H1 (cell line): ENCODE measurements at places on chromosomes 3 and 15.

DNA sequence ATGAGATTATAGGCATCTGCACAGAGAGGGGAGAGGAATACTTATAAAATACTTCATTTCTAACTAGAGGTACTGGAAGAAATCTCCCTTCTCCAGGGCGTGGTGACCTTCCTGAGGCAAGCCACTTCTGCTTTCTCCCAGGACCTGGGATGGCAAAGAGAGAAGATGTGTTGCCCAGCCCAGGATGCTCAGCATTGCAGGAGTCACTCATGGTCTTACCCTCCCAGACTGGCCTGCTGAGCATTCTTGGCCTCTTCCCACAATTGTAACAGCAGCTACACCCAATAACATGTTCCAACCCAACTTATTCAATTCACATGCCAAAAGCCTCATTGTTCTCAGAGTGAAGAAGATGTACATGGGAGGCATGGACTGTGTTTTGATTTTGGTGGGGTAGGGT is 37.9 kb downstream of the IL20RB start:
- H3K36me3 ChIP-seq, result no peaks in the 10 kb centered on the region
- H3K27me3 ChIP-seq, result no peaks in the 10 kb centered on the region
- no peak overlapping the region for H3K27ac ChIP-seq
- no peak overlapping the region for H3K4me3 ChIP-seq
- DNase-seq, result no peak
- no peaks in the 10 kb centered on the region for H3K4me1 ChIP-seq

- no peak for DNase-seq
- no peaks in the 10 kb centered on the region for H3K4me1 ChIP-seq
- H3K27me3 ChIP-seq, result no peaks in the 10 kb centered on the region
- H3K27ac ChIP-seq, result no peak overlapping the region
- H3K4me3 ChIP-seq, result no peak overlapping the region
- peaks cover 10% of the 10 kb centered on the region; the same call in 1 of the 2 replicates for H3K36me3 ChIP-seq
These were observed 52.6 kb downstream of the CCK start for GRCh38 chr3:42213417-42213816.

- H3K27me3 ChIP-seq, result no peaks in the 10 kb centered on the region
- no peaks in the 10 kb centered on the region for H3K4me1 ChIP-seq
- H3K27ac ChIP-seq, result no peak overlapping the region
- peaks cover 3% of the 10 kb centered on the region; the same call in 1 of the 2 replicates for H3K36me3 ChIP-seq
- H3K4me3 ChIP-seq, result no peak overlapping the region
These were observed 11.3 kb downstream of the NBEAL2 start for GRCh38 chr3:46990573-46991374.

DNA sequence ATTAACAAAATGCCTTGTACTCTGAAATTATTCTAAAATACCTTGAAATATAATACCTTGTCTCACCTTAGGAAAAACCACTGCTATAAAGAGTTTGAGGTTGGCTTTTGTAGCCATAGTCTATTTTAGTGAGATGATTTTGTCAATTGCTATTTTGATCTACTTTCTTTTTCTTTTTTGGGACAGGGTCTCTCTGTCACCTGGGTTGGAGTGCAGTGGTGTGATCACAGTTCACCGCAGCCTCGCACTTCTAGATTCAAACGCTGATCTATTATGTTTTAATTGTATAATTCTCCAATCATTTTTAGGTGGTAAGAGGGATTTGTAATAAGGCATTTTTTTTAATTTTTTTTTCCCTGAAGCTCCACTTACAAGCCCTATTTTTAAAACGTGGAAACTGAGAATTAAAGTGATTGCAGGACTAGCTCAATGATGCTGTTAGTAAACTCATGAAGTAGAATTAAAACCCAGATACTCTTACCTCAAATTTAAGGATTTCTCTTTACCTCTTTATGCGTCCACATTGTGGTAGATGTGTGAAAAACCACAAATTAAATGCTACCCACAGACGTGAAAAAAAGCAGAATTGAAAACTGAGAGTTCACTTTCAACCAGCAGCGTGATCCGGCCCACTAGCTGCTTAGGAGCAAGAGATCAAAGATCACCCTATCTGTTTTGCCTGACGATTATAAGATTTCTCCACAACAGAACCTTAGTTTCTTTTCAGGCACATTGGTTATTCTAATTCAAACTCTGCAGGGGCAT is 384.2 kb downstream of the CGGBP1 start:
- no peaks in the 10 kb centered on the region for H3K4me1 ChIP-seq
- DNase-seq, result no peak
- no peak overlapping the region for H3K4me3 ChIP-seq
- no peak overlapping the region for H3K27ac ChIP-seq
- H3K27me3 ChIP-seq, result no peaks in the 10 kb centered on the region
- no peaks in the 10 kb centered on the region for H3K36me3 ChIP-seq
